Stimulated activated CD8-positive, alpha-beta memory T cell treated with anti-CD3 and anti-CD28 coated beads, Interleukin-2, amount 100 ng/mL, for 1 hour (primary cell): ENCODE measurements at places on chromosomes 6 and 20.

DNA sequence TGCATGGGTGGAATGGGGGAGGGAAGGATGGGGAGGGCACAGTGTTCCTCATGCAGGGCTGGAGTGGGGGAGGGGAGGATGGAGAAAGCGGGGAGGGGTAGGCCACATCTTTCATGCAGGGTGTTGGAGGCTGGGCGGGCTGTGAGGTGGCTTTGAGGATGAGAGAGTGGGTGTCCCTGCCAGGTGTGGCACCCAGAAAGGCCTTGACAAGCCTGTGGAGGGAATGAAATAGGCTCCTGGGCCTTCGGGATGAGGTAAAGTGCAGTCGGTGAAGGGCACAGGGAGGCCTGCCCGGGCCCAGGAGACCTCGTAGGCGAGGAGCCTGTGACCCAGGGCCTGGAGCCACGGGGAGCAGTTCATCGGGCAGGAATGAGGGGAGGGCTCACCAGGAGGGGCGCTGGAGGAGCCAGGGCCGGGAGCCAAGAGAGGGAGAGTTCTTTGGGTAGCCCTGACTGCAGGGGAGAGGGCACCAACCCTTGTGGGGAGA is 7.6 kb downstream of the CEBPB start:
- no peak for DNase-seq

- no peak for DNase-seq
Observed at GRCh38 chr6:170093658-170094596, 197.0 kb downstream of the DLL1 start.

- no peak for DNase-seq
Observed at GRCh38 chr6:82179415-82179814, 68.1 kb downstream of the IBTK start.

DNA sequence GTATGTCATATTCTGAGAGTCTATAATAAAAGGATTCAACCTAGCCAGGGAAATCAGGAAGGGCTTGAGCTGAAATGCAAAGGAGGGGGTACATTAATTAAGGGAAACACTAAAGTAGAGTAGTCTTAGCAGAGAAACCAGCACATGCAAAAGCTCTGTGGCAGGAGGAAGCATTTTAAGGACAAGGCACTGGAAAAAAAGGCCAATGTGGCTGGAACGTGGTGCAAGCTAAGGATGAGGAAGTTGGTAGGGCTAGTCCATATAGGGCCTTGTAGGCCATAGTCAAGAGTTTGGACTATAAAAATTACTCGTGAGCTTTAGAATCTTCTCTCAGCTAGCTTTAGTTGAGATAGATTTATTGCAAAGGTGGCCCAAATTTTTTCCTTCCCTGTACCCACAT is 75.2 kb upstream of the TOP1 start:
- no peak for DNase-seq

- no peak for DNase-seq
Observed at GRCh38 chr6:96104910-96105309, 89.1 kb downstream of the FUT9 start.

DNA sequence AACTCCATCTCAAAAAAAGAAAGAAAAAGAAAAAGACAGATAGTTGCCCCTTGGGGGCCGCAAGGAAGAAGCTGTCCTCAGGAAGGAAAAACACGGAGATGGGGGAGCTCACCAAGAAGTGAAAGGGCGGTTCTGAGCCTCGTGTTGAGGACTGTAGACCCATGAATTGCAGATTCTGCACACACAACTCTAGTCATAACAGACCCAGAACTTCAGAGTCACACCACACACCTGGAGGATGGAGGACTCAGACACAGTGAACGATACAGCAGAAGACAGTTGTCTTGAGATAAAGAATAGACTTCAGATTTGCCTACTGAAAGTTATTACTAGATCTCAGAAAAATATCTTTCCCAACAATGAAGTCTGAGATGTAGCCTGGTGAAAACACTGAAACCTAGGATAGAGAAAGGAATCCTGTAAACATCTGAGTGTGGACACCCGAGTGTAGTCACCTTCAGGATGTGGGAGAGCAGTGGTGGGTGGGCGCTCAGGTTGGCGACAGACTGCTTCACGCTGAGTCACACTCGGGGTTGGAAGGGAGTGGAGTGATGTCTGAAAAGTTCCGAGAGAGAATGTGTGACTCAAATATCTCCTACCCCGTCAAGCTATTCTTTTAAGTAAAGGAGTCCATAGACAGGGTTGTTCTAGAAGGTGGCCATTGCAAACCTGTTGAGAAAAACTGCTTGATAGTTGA is 88.1 kb downstream of the MAP3K4 start:
- no peak for DNase-seq

DNA sequence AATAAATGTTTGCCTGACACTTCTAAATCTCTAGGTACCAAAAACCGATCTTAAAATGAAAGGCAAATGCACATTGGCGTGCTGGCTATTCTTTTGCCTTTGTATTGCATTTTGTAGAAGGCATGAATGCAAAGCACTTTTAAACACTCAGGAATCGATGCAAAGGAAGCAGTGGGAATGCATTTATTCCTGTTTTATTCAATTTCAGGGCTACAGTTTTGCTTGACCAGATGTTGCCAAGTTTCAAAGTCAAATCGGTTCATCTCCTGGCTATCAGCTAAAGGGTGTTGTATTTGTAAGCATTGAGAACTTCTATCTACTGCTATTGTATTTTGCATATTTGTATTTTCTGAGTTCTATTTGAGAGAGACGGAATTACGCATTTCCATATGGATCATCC is 659.8 kb upstream of the SLC35B3 start:
- DNase-seq = no peak

DNA sequence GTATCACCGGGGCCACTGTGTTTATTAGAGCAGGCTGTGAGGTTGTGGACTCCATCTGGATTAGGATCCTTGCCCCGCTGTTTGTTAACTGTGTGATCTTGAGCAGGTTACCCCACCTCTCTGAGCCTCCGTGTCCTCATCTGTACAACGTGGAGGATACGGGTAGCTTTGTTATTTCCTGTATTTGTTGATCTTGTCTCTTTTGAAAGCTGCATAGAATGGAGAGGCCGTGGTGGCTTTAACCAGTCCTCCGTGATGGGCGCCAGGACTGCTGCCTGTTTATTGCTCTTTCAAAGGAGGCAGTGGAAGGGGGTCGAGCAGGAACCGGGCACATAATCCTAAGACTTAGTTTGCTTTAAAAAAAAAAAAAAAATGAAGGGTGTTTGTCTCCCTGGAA is 22.9 kb downstream of the BCAS4 start:
- no peak for DNase-seq
